Esophagus mucosa (tissue), 1 donor: ENCODE measurements at places on chromosomes 6 and 20. TPM values are rescaled to one million over a fixed set of nuclear protein-coding genes. Genes with fewer than 3 reads are reported as not detected.

The CD83 gene
- 0.48 TPM for total RNA-seq

The WFDC5 gene
- 4.3 TPM for total RNA-seq

The NOX3 gene
- total RNA-seq = not detected

The LTB gene
- total RNA-seq = 1.1 TPM

The DEF6 gene
- total RNA-seq = 27.3 TPM

The ZBTB46 gene
- total RNA-seq = 1.7 TPM

The CDH4 gene
- not detected for total RNA-seq

The ZFP57 gene
- total RNA-seq = 2.1 TPM

The C20orf144 gene
- not detected for total RNA-seq

The CENPW gene
- 43.3 TPM for total RNA-seq

The CD93 gene
- total RNA-seq = 7.9 TPM

The DZANK1 gene
- total RNA-seq = 1.5 TPM

The APOBEC2 gene
- total RNA-seq = not detected

The CRISP2 gene
- total RNA-seq = not detected

The SLC2A10 gene
- 2.1 TPM for total RNA-seq

The FAXC gene
- total RNA-seq = 1.6 TPM

The KIAA0408 gene
- total RNA-seq = 0.28 TPM

The TUBB1 gene
- not detected for total RNA-seq

The SLC22A2 gene
- not detected for total RNA-seq

The TMEM244 gene
- not detected for total RNA-seq

The OTOR gene
- not detected for total RNA-seq

The RAET1E gene
- total RNA-seq = 101 TPM

The TREM1 gene
- 0.20 TPM for total RNA-seq

The HSD17B8 gene
- total RNA-seq = 27.3 TPM

The CYP39A1 gene
- total RNA-seq = 3.4 TPM

The LBP gene
- 0.12 TPM for total RNA-seq

The RPS6KA2 gene
- total RNA-seq = 17.1 TPM

The EYA4 gene
- total RNA-seq = 0.20 TPM

The NFYA gene
- 9.6 TPM for total RNA-seq

The ATG5 gene
- total RNA-seq = 19.9 TPM

The HAO1 gene
- total RNA-seq = not detected

The POU5F1 gene
- 0.40 TPM for total RNA-seq

The FLRT3 gene
- 3.0 TPM for total RNA-seq

The KCNK17 gene
- total RNA-seq = 0.12 TPM

The SH3BGRL2 gene
- 28.5 TPM for total RNA-seq

The RIPOR2 gene
- 2.1 TPM for total RNA-seq

The VGLL2 gene
- total RNA-seq = not detected

The F13A1 gene
- total RNA-seq = 2.8 TPM

The NXT1 gene
- total RNA-seq = 21.4 TPM

The ELOVL2 gene
- total RNA-seq = 0.04 TPM

The TXLNB gene
- 0.24 TPM for total RNA-seq

The TP53TG5 gene
- total RNA-seq = 0.36 TPM

The RNF146 gene
- 14.3 TPM for total RNA-seq

The CPNE5 gene
- total RNA-seq = 1.00 TPM

The RIPOR3 gene
- 1.2 TPM for total RNA-seq

The CST1 gene
- total RNA-seq = not detected

The ZBTB12 gene
- 2.0 TPM for total RNA-seq

The BAG2 gene
- 0.24 TPM for total RNA-seq

The FBXO30 gene
- 3.8 TPM for total RNA-seq

The RIMS4 gene
- 0.08 TPM for total RNA-seq

The ZSCAN12 gene
- total RNA-seq = 2.5 TPM

The PSMB8 gene
- total RNA-seq = 33.0 TPM

The ANKRD66 gene
- not detected for total RNA-seq

The SLC12A5 gene
- total RNA-seq = not detected
